Type B pancreatic cell (in vitro differentiated cells): ENCODE measurements at places on chromosomes 6 and 20.

- H3K4me1 ChIP-seq = peaks cover 28% of the 10 kb centered on the region
- no peaks in the 10 kb centered on the region for H3K36me3 ChIP-seq
- no peaks in the 10 kb centered on the region for H3K27me3 ChIP-seq
- no peak overlapping the region for H3K27ac ChIP-seq
Measured at GRCh38 chr6:7996538-7997111, 67.6 kb downstream of the BLOC1S5 start.

GRCh38 chr6:43496370-43497128 lies 13.6 kb downstream of the LRRC73 start:
- H3K36me3 ChIP-seq = no peaks in the 10 kb centered on the region
- H3K27me3 ChIP-seq = no peaks in the 10 kb centered on the region
- no peak overlapping the region for H3K4me3 ChIP-seq
- no peak for DNase-seq
- peaks cover 25% of the 10 kb centered on the region for H3K4me1 ChIP-seq

DNA sequence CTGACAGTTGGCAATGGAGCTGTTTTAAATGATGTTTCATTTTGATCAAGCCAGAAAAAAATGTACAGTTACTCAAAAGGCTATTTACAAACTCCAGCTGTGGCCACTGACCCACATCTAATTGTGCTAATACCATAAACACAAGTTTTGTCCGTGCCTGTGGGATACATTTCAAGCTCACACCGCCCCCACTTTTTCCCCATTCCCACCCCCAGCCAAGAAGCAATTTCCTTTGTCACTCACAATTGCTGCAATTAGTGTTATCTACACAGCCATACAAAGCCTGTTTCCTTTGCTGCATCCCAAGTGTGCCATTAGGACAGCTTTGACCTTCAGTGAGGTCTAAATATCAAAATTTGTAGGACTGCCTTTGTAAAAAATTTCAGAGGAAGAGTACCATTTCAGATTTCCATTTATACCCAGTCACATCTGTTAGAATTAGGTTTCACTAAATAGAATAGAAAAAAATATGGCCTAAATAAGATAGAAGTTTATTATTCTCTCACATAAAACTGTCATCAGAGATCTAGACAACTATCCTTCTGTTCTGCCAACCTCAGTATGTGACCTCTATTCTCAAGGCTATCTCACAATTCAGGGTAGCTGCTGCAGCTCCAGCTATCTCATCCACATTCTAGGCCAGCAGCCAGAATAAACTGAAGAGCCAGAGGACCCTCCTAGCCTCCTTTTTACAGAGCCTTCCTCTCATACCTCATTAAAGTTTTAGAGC lies 202.6 kb downstream of the NFATC2 start:
- no peak overlapping the region for H3K4me3 ChIP-seq
- no peaks in the 10 kb centered on the region for H3K36me3 ChIP-seq
- DNase-seq = no peak
- H3K4me1 ChIP-seq = peaks cover 19% of the 10 kb centered on the region
- peaks cover 4% of the 10 kb centered on the region for H3K27me3 ChIP-seq
- no peak overlapping the region for H3K27ac ChIP-seq

DNA sequence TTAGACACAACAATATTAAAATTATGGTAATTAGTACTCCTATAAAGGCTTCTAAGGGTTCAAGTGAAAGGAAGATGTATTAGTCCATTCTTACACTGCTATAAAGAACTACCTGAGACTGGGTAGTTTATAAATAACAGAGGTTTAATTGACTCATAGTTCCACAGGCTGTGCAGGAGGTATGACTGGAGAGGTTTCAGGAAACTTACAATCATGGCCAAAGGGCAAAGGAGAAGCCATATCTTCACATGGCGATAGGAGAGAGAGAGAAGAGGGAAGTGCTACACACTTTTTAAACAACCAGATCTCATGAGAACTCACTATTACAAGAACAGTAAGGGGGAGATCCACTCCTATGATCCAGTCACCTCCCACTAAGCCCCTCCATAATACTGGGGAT lies 52.9 kb downstream of the TINAG start:
- peaks cover 5% of the 10 kb centered on the region for H3K27me3 ChIP-seq
- DNase-seq = no peak
- H3K4me3 ChIP-seq = no peak overlapping the region
- H3K27ac ChIP-seq = no peak overlapping the region
- no peaks in the 10 kb centered on the region for H3K36me3 ChIP-seq
- no peaks in the 10 kb centered on the region for H3K4me1 ChIP-seq

GRCh38 chr6:71533939-71534379 lies 245.3 kb downstream of the OGFRL1 start:
- no peaks in the 10 kb centered on the region for H3K27me3 ChIP-seq
- no peak overlapping the region for H3K27ac ChIP-seq
- H3K4me1 ChIP-seq = peaks cover 5% of the 10 kb centered on the region
- no peaks in the 10 kb centered on the region for H3K36me3 ChIP-seq

- peaks cover 65% of the 10 kb centered on the region for H3K4me1 ChIP-seq
- peak overlapping the region; percentile 8 for H3K27ac ChIP-seq
- H3K36me3 ChIP-seq = peaks cover 4% of the 10 kb centered on the region
- no peak for DNase-seq
- H3K27me3 ChIP-seq = no peaks in the 10 kb centered on the region
Measured at GRCh38 chr6:3337521-3338350, 79.0 kb downstream of the PSMG4 start.

DNA sequence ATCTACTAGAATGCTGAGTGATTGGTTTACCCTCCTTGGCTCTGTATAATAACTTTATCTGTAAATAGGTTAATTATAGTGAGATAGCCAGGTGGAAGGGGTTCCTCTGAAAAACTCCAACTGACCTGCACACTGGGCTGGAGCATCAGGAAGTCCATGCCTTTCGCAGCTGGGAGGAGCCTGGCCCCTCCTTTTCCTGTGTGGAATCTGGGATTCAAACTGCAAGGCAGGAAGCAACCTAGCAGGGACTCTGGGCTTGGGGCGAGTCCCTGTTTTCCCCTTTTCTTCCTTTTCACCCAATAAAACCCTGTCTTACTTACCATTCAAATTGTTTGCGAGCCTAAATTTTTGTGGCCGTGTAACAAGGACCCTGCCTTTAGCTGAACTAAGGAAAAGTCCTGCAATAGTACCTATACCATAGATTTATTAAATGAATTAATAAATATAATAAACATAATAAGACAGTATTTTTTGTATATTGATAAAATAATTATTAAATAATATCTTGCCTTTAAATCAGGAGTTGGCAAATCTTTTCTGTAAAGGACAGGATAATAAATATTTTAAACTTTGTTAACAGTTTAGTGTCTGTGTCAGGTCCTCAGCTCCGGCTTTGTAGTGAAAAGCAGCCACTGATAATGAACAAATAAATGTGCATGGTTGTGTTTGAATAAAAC lies 406.2 kb upstream of the MMS22L start:
- H3K4me1 ChIP-seq = no peaks in the 10 kb centered on the region
- H3K36me3 ChIP-seq = no peaks in the 10 kb centered on the region
- DNase-seq = no peak
- no peak overlapping the region for H3K27ac ChIP-seq

- no peak for DNase-seq
- peak overlapping the region; percentile 52 for H3K4me3 ChIP-seq
- no peaks in the 10 kb centered on the region for H3K27me3 ChIP-seq
- peak overlapping the region; percentile 61 for H3K27ac ChIP-seq
- H3K4me1 ChIP-seq = peaks cover 16% of the 10 kb centered on the region
Measured at GRCh38 chr20:36152261-36152660, 2.3 kb upstream of the EPB41L1 start.

DNA sequence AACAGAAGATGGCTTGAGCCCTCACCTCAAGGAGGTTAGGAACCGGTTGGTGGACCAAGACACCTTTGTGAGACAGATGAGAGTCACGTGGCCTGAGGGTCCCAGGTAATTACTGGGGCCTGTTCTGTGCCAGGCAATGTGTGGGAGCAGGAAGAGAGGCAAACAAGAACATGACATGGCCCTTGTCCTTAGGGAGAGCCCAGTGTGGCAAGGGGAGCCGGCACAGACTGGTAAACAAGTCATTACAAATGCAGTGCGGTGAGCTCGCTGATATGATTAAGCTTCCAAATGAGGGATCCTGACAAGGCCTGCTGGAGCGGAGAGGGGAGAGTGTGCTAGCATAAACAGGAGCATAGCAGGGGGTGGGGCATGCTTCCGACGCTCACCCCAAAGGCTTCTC lies 55.6 kb downstream of the ZNF831 start:
- peaks cover 57% of the 10 kb centered on the region for H3K4me1 ChIP-seq
- peak overlapping the region; percentile 35 for H3K4me3 ChIP-seq
- DNase-seq = no peak
- H3K27ac ChIP-seq = no peak overlapping the region
- H3K27me3 ChIP-seq = peaks cover 28% of the 10 kb centered on the region

- peak overlapping the region; percentile 35 for H3K27ac ChIP-seq
- H3K36me3 ChIP-seq = peaks cover 29% of the 10 kb centered on the region
- H3K27me3 ChIP-seq = no peaks in the 10 kb centered on the region
- DNase-seq = no peak
Measured at GRCh38 chr6:11208267-11208666, 24.2 kb downstream of the NEDD9 start.

DNA sequence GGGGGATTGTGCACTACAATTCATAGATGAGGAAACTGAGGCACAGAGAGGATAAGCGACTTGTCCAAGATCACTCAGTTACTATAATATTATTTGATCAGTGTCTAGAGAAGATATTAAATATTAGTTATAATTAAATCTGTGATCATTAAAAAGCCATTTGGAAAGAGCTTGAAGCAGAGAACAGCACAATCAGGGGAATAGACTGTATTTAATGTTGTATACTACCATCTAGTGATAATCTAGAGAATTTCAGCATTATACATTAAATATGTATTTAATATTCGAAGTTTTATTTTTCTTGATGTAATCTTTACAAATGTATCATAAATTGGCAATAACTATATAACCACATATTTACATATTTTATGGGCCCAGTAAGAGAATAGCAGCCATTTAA lies 20.1 kb upstream of the MTCL3 start:
- no peaks in the 10 kb centered on the region for H3K36me3 ChIP-seq
- peaks cover 16% of the 10 kb centered on the region for H3K27me3 ChIP-seq
- DNase-seq = no peak
- no peaks in the 10 kb centered on the region for H3K4me1 ChIP-seq

GRCh38 chr6:136846046-136846445 lies 23.7 kb downstream of the PEX7 start:
- H3K27me3 ChIP-seq = no peaks in the 10 kb centered on the region
- H3K27ac ChIP-seq = no peak overlapping the region
- no peak for DNase-seq
- peaks cover 35% of the 10 kb centered on the region for H3K36me3 ChIP-seq
- no peak overlapping the region for H3K4me3 ChIP-seq
- peaks cover 3% of the 10 kb centered on the region for H3K4me1 ChIP-seq

GRCh38 chr6:163860287-163861081 lies 446.0 kb downstream of the QKI start:
- peaks cover 39% of the 10 kb centered on the region for H3K27me3 ChIP-seq
- H3K4me3 ChIP-seq = no peak overlapping the region
- H3K36me3 ChIP-seq = no peaks in the 10 kb centered on the region
- no peak overlapping the region for H3K27ac ChIP-seq

DNA sequence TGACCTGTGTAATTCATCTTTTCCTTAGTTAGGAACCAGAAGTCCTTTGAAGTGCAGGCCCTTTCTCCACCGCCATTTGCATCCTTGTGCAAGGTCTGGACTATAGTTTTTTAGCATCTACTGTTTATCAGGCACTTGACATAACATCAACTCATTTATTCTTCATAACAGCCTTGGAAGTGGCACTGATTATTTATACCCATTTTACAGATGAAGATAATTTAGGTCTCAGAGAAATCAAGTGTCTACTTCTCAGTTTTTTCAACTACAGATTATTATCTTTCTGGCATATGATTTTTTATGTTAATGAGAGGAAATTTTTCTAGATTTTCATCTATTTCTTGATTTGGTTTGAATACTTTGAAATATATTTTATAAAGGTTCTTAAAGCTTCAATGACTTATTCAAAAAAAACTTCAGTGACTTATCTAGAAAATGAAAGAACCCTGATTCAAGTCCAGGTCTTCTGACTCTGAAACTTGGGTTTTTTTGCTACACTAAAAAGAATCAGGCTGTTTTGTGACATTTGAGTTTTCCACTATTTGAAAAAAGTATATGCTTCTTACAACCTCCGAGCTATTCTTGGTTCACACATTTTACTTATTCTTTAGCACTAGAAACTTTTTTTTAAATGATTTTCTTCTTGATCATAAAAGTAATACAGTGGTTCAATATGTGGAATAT lies 3.1 kb upstream of the UBE2J1 start:
- no peaks in the 10 kb centered on the region for H3K27me3 ChIP-seq
- no peak overlapping the region for H3K27ac ChIP-seq

DNA sequence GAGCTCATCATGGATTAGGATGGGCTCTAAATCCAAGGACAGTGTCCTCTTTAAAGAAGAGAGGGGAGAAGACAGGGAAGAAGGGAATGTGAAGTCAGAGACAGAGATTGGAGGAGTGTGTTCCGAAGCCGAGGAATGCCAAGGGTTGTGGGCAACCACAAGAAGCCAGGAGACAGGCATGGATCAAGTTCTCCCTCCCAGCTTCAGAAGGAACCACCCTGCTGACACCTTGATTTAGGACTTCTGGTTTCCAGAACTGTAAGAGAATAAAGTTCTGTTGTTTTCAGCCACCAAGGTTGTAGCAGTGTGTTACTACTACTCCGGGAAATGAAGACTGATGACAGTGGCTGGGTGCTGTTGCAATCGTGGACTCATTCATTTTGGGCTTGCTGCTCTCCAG lies 120.1 kb downstream of the RPS12 start:
- H3K27ac ChIP-seq = no peak overlapping the region
- no peak for DNase-seq
- peaks cover 21% of the 10 kb centered on the region for H3K27me3 ChIP-seq
- peaks cover 56% of the 10 kb centered on the region for H3K4me1 ChIP-seq

- H3K27me3 ChIP-seq = no peaks in the 10 kb centered on the region
- no peak for DNase-seq
- no peak overlapping the region for H3K27ac ChIP-seq
Measured at GRCh38 chr6:147279427-147279826, 75.2 kb downstream of the STXBP5 start.

- H3K27me3 ChIP-seq = no peaks in the 10 kb centered on the region
- H3K36me3 ChIP-seq = no peaks in the 10 kb centered on the region
- no peak for DNase-seq
- H3K27ac ChIP-seq = no peak overlapping the region
- H3K4me1 ChIP-seq = peaks cover 22% of the 10 kb centered on the region
Measured at GRCh38 chr6:3915076-3915791, 66.1 kb downstream of the FAM50B start.

GRCh38 chr6:85484948-85485347 lies 35.1 kb downstream of the NT5E start:
- DNase-seq = no peak
- H3K4me1 ChIP-seq = peaks cover 6% of the 10 kb centered on the region
- no peak overlapping the region for H3K4me3 ChIP-seq
- H3K27ac ChIP-seq = no peak overlapping the region
- peaks cover 4% of the 10 kb centered on the region for H3K36me3 ChIP-seq
- H3K27me3 ChIP-seq = peaks cover 5% of the 10 kb centered on the region
